NCI-H1092 treated with DMSO at 0.1 percent for 48 hours (cell line): ENCODE measurements at places on chromosomes 11 and 22.

GRCh38 chr22:50731811-50732624 is 6.0 kb upstream of the ACR start:
- DNase-seq = peak; percentile 7

- no peak for DNase-seq
Observed at GRCh38 chr11:128868841-128869671, 2.0 kb upstream of the KCNJ1 start.

GRCh38 chr11:210122-210802 is 2.8 kb downstream of the RIC8A start:
- no peak for DNase-seq

GRCh38 chr11:134070342-134070845 is 1.5 kb downstream of the JAM3 start:
- DNase-seq = no peak

- no peak for DNase-seq
Observed at GRCh38 chr22:47294222-47294532, 531.7 kb downstream of the TBC1D22A start.

DNA sequence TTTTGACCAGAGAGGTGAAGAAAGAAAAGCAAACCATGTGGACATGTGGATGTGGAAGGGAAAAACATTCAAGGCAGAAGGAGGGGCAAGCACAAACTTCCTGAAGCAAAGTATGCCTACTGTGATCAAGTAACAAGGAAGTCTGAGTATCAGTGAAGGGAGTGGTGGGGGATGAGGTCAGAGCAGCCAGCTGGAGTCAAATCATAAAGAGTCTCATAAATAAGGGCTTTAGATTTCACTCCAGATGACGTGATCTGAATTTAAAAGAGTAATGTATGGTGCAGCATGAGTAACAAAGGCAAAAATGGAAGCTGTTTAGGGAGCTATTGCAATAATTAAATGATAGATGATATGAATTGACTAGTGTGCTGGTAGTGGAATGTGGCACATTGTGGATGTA is 665.4 kb upstream of the CCDC90B start:
- no peak for DNase-seq

DNA sequence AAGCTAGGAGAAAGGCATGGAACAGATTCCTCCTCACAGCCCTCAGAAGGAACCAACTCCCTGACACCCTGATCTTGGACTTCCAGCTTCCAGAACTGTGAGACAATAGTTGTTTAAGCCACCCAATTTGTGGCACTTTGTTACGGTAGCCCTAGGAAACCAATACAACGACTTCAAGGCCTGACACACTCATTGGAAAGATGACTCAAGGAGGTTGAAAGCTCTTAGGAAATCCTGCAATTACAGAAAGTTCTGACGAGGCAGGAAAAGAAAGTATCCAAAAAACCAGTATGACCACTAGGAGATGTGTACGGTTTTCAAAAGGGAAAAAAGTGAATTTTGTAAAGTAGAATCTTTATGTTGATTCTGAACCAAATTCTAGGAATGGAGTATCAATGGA is 161.4 kb downstream of the SWAP70 start:
- DNase-seq = no peak

- no peak for DNase-seq
Observed at GRCh38 chr11:13315517-13316432, 38.2 kb downstream of the BMAL1 start.

- no peak for DNase-seq
Observed at GRCh38 chr22:45235101-45235777, 5.5 kb downstream of the KIAA0930 start.

- DNase-seq = no peak
Observed at GRCh38 chr11:76491644-76492043, 46.8 kb downstream of the EMSY start.

GRCh38 chr11:8111636-8112035 is 30.6 kb downstream of the TUB start:
- no peak for DNase-seq

DNA sequence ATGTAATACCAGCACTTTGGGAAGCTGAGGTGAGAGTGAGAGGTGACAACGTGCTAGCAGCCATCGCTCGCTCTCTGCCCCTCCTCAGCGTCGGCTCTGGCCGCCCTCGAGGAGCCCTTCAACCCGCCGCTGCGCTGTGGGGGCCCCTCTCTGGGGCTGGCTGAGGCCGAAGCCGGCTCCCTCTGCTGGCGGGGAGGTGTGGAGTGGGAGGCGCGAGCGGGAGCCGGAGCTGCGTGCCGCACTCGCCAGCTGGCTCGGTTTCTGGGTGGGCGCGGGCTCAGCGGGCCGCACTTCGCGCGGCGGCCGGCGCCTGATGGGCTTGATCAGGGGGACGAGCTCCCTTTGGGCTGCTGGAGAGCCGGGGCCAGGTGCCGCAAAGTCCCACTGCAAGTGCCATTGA is 98.9 kb upstream of the UBASH3B start:
- no peak for DNase-seq

GRCh38 chr11:45321669-45322068 is 35.5 kb upstream of the SYT13 start:
- no peak for DNase-seq

DNA sequence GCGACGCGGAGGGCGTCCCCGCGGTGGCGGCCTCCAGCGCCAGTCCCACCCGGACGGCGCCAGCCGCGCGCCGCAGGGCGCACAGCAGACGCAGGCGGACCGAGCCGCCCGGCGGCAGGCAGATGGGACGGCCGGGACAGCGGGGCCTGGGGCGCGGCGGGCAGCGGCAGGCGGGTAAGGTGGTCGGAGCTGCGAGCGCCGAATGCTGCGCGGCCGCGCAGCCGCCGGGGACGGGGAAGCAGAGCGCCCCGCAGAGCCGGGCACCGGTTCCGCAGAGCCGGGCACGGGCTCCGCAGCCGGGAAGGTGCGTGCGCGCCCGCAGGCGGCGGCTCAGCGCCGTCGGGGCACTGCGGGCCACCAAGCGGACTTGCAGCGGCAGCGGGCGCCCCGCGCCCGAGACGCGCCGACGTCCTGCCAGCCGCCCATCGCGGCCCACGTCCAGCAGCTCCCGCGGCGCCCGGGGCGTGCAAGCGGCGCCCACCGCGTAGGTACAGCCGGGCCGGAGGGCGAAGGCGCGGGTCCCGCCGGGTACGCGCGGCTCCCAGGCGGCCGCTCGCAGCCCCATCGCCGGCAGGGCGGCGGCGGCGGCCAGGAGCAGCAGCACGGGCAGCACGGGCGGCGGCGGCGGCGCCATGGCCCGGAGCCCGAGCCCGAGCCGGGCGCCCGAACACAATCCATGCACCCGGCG is 739 bp downstream of the CELSR1 start:
- no peak for DNase-seq

GRCh38 chr22:31223786-31224191 is 11.7 kb downstream of the LIMK2 start:
- no peak for DNase-seq

GRCh38 chr11:122307476-122308035 is 191.5 kb upstream of the BLID start:
- no peak for DNase-seq

GRCh38 chr22:33832558-33833151 is 87.6 kb downstream of the LARGE1 start:
- DNase-seq = no peak

GRCh38 chr11:12704049-12704448 is 29.8 kb downstream of the TEAD1 start:
- DNase-seq = no peak

- no peak for DNase-seq
Observed at GRCh38 chr11:114159320-114159719, 99.8 kb downstream of the ZBTB16 start.

- no peak for DNase-seq
Observed at GRCh38 chr11:84866922-84867321, 760.2 kb downstream of the DLG2 start.

DNA sequence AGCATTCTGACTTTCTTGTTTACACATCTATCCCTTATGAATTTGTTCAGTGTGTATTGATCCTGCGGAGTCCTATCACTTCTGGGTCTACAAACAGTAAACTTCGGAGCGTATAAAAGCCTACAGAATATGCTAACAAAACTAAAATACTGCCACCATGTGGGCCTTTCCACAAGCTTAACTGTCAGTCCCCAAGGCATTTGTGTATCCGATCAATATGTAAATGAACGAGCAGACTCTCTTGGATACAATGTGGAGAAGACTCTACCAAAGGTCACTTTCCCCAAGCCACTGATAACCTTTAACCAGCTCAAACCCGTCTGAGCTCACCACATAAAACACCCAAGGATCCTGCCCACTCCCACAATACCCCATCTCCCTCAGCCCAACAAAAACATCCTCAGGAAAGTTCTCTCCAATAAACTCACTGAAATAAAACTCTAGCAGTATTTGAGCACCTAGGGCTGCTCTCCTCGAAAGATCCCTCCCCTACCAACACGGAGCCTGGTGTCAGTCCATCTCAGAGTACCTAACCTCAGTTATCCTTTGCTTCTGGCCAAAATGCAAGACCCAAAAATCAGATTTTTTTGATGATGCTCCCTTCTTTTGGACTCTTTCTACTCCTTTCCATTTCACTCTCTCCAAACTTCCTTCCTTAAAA is 17.8 kb downstream of the ADA2 start:
- DNase-seq = no peak

DNA sequence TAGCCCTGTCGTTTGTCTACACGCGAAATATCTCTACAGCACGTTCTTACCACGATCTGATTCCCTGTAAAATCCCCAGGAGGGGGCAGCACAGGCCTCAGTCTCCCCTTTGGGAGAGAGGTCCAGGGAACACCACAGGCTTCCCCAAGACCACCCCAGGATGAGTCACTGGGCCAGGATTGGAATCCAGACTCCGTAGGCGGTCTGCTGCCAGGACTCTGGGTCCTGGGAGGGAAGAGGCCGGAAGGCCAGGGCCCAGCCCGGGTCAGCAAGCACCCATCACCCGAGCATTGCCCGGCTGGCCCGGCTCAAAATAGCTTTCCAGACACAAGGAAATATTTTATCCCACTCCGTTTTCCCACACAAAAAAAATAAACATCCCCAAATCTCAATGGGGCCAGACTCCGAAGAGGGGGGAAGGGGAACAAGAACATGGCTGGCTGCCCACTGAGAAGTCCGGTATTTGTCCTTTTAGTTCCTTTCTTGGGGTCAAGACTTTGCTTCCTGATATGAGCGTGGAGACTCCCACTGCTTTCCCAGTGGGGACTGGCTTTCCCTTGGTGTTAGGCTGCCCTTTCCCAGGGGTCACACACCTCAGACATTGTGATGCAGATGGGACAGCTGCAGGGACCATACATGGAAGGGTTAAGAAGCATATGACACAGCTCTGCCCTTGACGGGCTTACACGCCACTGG is 91.3 kb downstream of the LRRC32 start:
- no peak for DNase-seq

GRCh38 chr22:48691431-48691851 is 1136.2 kb downstream of the BRD1 start:
- no peak for DNase-seq

DNA sequence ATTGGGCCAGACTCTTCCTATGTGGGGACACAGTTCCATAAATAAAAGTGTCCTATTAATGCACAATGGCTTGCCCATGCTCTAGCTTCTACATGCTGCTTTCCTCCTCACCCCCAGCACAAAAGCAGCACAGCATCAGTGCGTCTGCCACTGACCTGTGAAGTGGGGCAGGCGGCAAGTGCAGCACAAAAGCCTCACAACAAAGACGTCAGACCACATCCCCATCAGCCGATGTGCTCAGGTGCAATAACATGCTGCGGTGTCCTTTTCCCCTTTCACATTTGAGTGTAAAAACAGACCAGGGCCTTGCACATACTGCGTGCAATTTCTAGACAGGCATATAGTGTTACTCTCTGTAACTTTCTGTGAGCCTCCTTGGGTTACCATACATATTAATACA is 12.8 kb downstream of the DKK3 start:
- DNase-seq = no peak

GRCh38 chr11:45145083-45145378 is 1.4 kb upstream of the PRDM11 start:
- no peak for DNase-seq

- DNase-seq = peak; percentile 57
Observed at GRCh38 chr11:46560300-46560991, 33.4 kb downstream of the AMBRA1 start.

DNA sequence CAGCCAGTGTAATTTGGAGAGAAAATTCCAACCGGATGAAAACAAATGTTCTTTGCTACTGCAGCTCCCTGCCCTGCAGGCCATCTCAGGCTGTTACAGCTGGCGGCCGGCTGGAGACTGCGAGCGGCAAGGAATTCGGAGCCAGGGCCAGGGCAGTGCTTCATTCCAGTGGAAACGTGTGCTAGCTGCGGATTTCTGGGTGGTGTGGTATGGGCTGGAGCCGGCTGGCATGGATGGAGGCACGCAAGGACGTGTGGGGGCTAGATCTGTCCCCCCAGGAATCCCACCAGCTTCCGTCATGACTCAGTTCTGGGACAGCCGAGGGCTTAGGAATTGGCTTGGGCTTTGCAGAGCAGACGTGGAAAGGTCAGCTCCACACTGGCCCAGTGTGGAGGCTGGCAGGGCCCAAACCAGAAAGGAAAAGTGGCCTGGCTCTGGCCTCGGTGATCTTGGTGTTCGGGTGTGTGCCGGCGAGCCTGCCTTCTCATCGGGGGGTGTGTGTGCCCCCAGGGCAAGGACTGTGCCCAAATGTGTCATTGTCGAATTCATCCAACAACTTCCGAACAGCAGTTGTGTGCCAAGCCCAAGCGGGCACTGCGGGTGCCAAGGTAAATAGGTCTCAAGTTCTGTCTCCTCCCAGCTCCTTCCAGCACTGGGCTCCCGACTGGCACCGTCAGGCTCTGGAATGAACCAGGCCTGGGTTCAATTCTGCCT is 48.1 kb upstream of the SHISAL1 start:
- DNase-seq = no peak
